ENCODE measurements at places on chromosomes 16 and 17.
A peak's percentile ranks its signal among the peaks of the same experiment; 100 is the strongest.

- no peak for DNase-seq
Measured at GRCh38 chr17:835263-835662, 53.1 kb downstream of the MRM3 start.

GRCh38 chr17:14038206-14038605 lies 31.1 kb upstream of the COX10 start:
- no peak for DNase-seq

DNA sequence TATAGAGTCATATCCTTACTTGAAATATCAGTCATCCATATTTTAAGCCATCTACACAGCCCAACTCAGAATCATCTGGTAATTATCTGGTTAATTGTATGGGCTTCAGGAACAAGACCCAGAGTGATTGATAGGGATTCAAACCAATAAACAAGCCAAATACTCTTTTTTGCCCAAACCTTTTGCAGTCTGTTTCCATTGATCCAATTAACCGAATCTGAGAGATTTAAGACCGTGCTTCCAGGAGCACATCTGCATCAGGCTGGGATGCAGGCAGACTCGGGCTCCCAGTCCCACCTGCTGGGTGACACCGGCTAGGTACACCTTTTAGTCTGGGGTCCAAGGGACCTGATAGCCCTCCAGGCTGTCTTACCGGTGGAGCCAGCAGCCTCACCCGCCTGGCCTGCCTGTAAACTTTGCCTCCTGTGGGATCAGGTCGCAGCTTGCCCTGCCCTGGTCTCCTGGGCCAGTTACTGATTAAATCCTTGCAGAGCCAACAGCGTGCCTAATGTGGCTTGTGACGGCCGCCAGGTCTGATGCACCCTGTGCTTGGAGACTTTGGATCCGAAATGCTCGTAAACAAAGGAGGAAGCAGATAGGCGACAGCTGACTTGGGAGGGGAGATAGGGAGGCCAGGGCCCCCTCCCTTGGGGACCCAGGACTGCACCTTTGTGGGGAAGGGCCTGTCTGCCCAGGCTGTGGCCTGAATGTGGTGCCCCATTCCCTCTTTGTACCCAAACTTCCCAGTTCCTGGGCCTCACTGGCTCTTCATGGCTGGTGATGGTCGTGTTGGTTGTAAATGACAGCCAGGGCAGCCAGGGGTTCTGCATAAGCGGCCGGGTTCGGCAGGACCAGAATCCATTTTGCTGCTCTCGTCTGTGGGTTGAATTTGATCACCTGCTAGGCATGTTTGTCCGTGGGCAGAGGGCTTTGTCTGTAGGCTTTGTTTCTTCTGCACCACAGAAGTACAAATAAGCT lies 3.8 kb downstream of the CMIP start:
- DNase-seq, result no peak

DNA sequence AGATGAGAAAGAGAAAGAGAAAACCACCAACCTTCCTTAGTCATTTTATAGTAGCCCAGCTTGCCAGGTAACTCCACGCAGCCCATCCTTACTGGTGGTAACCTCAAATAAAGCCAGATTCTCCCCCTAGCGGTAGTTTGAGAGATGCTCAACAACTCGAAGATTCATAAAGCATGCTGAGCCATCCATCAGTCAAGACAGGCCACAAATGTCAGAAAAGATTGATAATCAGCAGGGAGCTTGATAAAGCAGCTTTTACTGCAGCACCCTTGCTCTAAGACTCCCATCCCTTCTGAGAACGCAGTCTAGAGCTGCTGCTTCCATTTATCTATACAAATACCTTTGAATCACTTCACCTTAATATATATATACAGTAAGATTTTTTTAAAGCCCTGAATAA lies 451.5 kb upstream of the HSBP1 start:
- DNase-seq, result peak; percentile 37

GRCh38 chr17:64938925-64939474 lies 19.7 kb upstream of the LRRC37A3 start:
- no peak for DNase-seq

DNA sequence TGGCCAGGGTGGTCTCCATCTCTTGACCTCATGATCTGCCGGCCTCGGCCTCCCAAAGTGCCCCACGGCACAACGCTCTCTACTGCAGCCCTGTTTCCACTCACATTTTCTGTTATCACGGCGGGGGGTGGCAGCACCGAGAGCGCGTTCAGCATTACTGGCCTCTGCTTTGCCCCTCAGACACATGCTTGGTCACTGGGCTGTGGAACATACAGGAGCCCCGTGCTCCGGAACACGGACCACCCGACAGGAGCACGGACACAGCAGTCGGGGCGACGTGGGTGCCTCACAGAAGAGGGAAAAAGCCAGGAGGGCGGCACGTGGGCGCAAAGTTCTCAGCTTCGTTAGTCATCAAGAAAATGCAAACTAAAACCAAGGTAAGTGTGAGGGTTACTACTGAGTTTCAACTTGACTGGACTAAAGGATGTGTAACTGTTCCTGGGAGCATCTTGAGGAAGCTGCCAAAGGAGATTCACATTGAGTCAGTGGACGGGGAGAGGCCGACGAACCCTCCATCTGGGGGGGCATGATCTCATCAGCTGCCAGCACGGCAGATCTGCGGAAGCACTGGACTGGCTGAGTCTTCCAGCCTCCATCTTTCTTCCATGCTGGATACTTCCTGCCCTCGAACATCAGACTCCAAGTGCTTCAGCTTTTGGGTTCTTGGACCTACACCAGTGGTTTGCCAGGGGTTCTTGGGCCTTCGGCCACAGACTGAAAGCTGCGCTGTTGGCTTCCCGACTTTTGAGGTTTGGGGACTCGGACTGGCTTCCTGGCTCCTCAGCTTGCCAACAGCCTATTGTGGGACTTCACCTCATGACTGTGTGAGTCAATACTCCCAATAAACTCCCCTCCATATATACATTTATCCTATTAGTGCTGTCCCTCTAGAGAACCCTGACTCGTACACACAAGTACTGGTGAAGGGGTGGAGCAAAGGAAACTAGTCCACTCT lies 106.8 kb downstream of the ZNF778 start:
- DNase-seq, result no peak

- no peak for DNase-seq
Measured at GRCh38 chr16:87963400-87963799, 12.2 kb downstream of the BANP start.

GRCh38 chr16:6602405-6602804 lies 730.2 kb upstream of the RBFOX1 start:
- DNase-seq, result no peak

GRCh38 chr17:67421869-67422273 lies 44.8 kb downstream of the PITPNC1 start:
- no peak for DNase-seq

DNA sequence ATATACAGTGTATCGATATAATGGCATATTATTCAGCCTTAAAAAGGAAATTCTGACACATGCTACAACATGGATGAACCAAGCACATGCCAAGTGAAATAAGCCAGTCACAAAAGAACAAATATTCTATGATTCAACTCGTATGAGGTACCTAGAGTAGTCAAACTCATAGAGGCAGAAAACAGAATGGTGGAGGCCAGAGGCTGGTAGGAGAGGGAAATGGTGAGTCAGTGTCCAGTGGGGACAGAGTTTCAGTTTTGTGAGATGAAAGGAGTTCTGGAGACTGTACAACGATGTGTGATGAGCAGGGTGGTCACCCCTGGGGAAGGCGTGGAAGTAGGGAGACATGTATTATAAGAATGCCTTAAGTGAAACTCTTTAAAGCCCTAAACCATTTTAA lies 39.9 kb downstream of the RNF157 start:
- no peak for DNase-seq

- DNase-seq, result no peak
Measured at GRCh38 chr17:60565233-60565632, 34.8 kb upstream of the PPM1D start.

DNA sequence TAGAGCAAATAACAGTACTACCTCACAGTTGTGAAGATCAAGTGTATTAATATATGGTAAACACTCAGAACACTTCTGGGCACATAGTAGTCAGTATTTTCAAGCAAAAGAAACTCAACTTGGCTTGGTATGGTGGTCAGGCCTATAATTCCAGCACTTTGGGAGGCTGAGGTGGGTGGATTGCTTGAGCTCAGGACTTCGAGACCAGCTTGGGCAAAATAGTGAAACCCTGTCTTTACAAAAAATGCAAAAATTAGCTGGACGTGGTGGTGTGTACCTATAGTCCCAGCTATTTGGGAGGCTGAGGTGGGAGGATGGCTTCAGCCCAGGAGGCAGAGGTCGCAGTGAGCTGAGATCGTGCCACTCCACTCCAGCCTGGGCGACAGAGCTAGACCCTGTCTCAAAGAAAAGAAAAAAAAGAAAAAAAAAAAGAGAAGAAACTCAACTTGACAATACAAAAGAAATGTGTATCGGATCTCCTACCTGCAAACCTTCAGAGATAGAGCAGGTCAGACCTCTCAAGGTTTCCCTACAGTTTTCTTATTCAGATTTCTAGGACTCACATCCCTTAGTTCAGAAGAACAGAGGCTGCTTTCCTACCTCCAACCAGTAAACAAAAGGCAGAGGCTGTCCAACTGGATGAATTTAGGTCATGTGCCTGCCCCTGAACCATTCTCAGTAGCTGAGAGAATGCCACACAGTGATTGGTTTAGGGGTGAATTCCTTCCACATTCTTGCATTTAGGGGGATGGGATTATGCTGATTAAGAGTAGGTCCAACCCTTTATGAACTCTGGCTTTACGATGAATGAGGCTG lies 1.7 kb upstream of the KPNA2 start:
- DNase-seq, result peak; percentile 86

DNA sequence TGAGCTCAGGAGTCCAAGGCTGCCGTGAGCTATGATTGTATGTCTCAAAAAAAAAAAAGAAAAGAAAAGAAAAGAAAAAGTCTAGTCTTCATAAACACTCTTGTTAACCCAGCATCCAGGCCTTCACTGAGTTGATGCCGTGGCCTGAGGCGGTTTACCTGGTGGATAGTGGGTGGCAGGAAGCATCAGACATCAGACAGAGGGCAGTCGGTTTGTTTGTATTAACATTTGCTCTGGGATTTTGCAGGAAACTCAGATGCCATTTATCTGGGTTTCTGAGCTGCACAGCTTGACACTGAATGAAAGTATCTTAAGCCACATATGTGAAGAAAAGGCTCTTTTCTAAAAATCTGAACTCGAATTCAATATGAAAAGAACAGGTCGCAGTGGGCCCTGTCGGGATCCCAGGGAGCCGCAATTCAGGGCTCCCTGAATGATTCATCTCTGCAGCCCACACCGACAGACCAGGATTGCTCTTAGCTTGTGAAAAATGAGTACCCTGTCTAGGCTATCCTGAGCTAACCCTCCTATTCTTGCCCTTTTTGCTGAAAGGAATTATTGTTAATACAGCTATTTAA lies 1.1 kb upstream of the DBNDD1 start:
- no peak for DNase-seq

DNA sequence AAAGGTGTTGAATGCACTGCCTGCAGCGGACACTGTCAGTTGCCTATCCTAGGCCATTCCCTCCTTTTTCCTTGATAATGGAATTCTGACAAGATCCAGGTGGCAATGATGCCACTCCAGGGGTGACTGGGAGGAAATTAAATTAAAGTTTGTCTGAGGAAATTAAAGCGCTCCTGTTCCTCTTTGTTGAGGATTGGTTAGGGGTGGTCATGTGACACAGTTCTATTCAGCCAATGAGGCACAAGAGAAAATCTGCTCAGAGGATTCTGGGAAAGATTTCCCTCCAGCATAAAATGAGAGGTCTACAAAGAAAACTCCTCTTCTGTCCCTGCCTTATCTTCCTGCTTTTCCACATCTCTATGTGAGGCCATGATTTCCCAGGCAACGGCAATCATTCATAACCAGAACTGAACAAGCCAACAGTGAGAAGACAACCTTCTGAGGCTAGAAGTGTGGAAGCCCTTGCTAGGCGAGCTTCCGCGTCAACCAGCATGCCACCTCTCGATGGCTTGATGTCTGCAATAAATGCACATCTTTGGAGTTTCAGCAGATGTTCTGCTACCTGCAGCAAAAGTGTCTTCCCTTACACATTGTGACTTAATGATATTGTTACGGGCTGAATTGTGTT lies 5.6 kb upstream of the BCO1 start:
- DNase-seq, result no peak

DNA sequence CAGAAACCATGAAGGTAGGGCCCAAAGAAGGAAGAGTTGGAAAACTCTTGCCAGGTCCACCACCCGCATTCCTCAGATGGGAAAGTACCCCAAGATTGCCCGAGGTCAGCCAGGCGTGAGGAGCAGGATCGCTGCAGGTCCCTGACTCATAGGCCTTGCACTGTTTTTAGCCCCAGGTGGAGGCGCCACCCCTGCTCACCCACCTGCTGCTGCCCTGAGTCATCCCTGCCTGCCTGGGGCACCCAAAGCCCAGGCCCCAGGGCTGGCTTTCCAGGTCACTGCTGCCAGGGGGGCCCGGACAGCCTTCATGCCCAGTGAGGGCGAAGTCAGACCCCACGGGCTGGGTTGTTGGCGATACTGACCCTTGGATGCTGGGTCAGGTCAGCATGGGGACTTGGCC lies 100.9 kb downstream of the AMFR start:
- DNase-seq, result no peak

- DNase-seq, result no peak
Measured at GRCh38 chr17:65442250-65442649, 119.2 kb downstream of the AXIN2 start.

GRCh38 chr17:70139449-70139993 lies 29.8 kb upstream of the KCNJ2 start:
- no peak for DNase-seq

DNA sequence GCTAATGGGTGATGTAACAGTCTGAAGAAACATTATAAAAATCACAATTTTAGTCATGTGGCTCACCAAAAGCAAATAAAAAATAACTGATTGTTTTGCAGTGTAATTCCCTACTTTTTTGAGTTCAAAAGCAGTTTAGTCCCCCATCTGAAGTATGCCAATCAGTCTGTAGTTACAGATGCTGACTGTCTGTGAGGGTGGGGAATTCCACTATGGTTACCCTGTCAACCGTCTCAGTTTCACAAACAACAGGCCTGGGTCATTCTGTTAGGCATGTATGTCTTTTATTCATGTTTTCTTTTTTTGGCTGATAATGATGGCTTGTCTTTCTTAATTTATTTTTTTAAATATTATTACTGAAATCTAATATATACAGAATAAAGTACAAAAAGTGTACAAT lies 69.3 kb downstream of the STXBP4 start:
- DNase-seq, result no peak

DNA sequence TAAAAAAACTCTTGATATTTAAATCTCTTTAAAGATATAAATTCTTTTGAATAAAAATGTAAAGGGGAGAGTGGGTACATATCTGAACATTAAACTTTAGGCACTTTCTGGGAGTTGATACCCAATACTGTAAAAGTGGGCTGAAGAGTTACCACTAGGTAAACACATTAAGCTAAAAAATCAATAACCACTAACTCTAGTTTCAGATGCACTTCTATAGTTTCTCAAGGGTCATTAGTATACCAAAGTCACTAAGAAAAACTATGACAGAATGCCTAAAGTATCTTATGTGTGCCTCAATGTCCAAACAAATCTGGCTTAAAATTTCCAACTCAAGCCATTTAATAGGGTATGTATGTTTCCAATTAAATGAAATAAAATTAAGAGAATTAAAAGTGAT lies 13.1 kb upstream of the CFDP1 start:
- no peak for DNase-seq

DNA sequence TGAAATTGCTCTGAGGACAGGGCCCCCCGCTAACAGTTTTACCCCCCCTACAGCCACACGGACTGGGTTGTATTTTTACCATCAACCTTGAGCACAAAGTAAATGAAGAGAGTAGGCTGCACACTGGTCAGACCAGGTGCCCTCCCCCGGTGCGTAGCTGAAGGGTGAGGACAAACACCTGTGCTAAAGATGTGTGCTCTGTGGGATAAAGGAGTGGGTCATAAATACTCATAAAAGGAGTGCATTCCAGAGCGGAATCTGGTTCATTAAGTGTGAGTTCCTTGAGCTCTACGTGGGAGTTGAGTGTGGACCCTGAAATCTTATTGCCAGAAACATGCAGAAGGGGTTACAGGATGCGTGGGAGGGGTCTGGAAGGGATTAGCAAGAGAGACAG lies 217.0 kb downstream of the CCDC182 start:
- peak; percentile 64 for DNase-seq
